CD4-positive, alpha-beta T cell treated with Interleukin-6 at 100 ng/mL for 8 hours (primary cell): ENCODE measurements at places on chromosomes 11 and 22.
A peak's percentile ranks its signal among the peaks of the same experiment; 100 is the strongest.

- DNase-seq = no peak
Measured at GRCh38 chr11:112266410-112266778, 5.7 kb upstream of the PLET1 start.

DNA sequence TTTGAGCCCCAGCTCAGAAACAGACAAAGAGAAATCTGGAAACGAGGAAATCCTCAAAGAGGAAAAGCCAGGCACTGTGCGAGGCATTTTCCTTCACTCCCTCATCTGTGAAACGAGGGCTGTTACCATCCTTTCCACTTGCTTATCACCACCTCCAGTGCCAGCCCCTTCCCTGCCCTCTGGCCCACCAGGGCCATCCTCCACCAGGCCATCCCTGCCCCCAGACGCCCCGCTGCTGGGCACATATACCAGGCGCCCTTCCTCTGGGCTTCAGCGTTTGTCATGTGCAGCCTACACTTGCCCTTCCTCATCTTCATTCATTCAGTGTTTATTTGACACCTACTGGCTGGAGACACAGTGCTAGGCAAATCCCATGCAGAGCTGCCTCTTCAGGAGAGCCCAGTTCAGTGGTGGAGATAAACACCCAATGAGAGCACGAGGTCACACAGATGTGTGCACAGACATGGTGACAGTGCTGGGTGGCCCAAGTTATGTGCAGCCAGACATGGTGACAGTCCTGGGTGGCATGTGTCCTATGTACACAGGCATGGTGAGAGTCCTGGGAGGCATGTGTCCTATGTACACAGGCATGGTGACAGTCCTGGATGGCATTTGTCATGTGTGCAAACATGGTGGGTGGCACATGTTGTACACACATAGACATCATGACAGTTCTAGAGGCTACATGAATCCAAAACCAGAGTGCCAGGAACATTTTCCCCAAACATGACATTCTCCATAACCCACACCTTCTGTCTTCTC, 9.7 kb downstream of the SPTBN2 start:
- DNase-seq = no peak

- no peak for DNase-seq
Measured at GRCh38 chr11:35404388-35404775, 15.0 kb downstream of the SLC1A2 start.

- DNase-seq = no peak
Measured at GRCh38 chr11:67179892-67180490, 60.9 kb downstream of the KDM2A start.

GRCh38 chr11:125637840-125638239, 12.9 kb downstream of the CHEK1 start:
- no peak for DNase-seq

DNA sequence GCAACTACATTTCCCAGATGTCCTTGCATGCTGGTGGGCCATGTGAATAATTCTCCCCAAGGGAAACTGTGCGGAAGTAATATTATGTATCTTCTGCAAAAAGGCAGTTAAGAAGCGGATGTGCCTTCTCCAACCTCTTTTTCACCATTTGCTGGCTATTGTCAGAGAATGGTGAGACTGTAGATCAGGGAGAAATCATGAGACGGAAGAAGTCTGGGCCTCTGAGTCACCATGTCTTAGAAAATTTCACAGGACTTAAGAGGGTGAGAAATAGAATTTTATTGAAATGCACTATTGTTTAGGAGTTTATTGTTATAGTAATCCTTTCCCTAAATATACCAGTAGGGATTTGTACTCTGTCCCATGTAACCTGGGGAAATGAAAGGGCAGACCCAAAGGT, 298.7 kb upstream of the ZC3H12C start:
- DNase-seq = no peak

GRCh38 chr22:27919942-27920755, 1.1 kb upstream of the PITPNB start:
- no peak for DNase-seq

DNA sequence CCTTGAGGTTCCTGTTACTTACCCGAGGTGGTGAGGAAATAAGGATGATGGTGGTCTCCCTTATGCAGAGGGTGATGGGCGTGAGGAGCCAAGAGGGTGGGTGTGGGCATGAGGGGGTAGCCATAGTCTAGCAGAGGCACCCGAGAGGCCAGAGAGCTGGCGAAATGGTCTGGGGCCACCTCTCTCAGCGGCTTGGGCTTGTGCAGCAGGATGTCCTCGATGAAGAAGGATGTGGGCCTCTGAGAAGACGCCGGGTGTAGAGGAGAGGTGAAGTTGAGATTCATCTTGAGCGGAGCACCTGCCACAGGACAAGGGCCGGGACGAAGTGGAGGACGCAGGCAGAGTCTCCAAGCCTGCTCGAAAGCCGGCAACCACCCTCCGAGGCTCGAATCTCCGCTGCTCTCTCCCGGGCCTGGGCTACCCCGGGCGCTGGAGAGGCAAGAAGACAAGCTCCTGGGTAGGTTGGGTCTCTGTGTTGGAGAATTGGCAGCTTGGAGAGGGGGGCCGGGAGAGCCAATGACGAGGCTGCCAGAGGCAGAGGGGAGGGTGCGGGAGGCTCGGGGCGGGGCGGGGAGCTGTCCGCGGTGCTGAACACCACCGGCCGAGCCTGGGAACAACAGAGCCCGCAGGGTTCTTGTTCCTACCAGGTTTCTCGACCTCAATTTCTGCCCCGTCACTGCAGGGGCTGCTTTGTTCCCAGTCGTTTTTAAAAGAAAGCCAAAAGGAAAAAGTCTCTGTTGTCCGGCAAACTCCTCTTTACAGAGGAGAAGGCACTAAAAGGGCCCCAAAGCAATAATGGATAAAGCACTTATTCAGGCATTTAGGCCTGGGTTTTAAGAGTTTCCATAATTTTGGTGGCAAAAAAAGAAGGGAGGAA, at the start of gene BSX:
TSS of gene BSX (minus strand) at position 447 of the 877 bp plus-strand sequence. CDS start at position 284, 163 bp downstream.
- peak; percentile 4 for DNase-seq

DNA sequence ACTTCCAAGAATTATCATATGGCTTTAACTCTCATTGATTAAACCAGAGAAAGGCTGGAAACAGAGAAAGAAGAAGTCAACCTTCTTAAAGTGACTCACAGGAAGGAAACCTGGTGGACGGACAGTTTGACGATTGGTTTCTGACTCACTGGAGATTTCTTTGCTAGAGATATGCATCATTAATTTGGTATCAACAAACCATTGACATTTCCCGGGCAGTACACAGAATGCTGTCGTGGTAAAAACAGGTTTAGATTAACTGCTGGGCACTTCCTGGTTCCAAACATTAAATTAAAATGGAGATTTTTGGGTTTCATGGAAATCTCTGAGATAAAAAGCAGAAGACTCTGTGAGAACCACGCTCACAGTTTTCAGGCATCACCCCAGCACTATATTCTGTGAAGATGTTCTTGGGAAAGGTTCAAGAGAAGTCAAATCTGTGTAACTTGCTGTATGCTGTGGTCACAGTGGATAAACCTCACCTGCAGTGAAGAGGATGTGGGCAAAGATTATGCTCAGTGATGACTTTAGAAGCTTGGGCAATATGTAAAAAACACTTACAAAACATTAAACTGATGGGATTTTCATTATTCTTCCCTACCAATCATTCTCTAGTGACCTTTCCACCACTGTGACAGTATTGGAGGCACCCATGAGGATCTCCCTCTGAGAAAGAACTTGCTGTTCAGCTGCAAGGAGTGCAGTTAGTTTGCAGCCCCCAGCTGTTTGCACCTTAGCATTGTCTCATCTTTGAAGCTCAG, 61.1 kb upstream of the CD44 start:
- DNase-seq = peak; percentile 77

DNA sequence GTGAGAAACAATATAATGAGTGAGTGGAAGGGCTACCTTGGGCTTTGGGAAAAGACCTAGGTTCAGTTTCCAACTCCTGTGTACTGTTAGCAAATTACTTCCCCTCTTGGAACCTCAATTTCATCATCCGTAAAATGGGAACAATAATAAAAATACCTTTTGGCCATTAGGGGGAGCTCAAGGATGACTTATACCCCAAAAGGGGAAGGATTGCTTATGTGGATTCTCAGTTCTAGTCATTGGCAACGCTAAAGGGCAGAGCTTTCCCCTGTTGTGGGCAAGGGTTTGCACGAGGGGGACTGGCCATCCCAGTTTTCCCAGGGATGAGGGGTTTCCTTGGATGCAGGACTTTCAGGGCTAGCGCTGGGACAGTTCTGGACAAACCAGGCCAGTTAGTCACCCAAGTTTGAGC, 3.1 kb upstream of the COMMD9 start:
- peak; percentile 44 for DNase-seq

DNA sequence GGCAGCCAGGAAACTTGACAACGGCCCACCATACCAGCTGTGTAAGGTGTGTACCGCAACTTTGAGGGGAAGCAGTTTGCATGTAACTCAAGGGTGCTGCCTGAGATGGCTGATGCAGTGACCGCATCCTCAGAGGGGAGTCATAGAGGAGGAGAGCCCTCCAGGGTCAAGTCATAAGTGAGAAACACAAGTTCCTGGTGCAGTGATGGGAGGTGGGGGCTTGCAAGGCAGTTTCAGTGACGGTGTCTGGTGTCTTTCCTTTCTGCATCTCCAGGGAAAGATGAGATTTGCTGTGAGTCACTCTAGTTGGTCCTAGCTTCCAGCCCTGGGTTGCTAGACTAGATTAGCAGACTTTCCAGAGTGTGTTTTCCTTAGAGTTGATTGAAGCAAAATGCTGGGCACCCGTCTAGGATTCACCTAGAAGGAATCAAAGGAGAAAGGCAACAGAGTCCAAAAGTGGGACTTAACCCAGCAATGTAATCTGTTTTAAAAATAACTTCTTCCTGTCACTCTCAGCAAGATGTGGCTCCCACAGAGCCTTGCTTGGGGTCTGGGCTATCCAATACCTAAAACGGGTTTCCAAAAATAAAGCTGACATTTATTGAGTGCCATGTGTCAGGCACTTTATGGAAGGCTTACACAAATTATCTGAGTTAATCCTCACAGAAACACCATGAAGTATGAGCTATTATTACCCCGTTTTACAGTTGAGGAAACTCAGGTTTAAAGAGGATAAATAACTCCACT, 265.4 kb upstream of the PLET1 start:
- no peak for DNase-seq

- no peak for DNase-seq
Measured at GRCh38 chr22:23537416-23537815, 42.7 kb downstream of the IGLL1 start.

- DNase-seq = peak; percentile 77
Measured at GRCh38 chr11:64844330-64845128, at the start of gene CDC42BPG. Gene CDC42BPG (minus strand): TSS chr11:64844653. CDS start chr11:64844569, 84 bp downstream.

DNA sequence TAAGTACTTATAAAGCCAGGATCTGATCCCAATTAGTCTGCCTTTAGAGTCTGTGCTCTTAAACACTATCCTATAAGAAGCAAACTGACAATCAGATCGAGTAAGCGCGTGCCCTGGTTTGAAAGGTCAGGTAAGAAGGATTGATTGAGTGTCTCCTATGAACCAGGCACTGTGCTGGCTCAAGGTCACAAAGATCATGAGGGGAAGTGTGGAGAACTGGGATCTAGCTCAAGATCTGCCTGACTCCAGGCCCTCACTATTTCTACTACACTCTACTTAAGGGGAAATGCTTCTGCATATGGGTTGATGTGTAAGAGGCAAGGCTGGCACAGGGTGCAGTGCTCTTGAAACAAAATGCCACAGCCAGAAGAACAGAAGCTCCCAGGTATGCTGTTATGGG, 77.0 kb downstream of the ME3 start:
- no peak for DNase-seq

DNA sequence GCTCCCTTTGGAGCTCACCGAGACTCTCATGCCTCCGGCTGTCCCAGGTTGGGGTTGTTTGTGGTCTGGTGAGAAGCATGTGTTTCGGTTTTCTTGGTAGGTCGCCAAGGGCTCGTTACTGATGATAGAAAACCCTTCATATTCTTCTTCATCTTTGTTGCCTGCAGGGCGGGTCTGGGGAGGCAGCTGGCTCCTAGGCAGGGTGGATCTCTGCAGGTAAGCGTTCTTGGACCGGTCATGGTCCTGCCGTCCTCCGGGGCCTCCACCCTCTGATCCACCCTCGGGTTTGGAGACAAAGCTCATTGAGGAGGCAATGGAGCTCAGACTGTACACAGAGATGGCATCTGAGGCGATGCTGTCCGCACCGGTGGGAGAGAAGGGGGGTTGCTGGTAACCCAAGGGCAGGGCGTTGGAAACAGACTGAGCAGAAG, 64.3 kb upstream of the PITPNB start:
- no peak for DNase-seq

DNA sequence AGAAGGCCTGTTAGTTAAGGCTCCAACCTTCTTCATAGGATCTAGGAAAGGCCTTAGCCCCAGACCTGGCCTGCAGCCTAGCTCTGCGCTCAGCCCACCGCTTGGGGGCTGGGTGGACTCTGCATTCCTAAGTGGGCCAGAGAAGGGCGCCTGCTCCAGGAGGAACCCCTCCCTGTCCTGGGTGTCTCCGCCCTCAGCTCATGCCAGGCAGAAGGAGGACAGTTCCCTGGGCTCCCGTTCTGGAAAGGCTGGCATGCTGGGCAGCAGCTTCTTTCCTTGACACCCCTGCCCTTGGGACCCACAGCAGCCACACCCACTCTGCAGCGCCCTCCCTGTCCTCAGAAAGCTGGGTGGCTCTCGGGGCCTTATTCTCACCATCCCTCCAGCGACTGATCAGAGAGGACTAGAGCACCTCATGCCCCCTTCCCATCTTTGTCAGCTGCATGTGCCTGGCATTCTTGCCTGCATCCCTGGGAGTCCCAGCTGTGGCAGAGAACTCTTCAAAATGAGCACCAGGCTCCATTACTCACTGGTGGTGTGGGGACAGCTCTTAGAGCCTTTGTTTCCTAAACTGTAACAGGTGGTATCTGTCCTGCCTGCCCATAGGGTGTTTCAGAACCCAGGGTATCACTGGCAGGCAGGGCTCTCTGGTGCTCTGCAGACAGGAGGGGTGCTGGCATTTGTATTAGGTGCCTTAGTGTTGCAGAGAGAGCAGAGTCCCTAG, 20.3 kb upstream of the MYRF start:
- no peak for DNase-seq

DNA sequence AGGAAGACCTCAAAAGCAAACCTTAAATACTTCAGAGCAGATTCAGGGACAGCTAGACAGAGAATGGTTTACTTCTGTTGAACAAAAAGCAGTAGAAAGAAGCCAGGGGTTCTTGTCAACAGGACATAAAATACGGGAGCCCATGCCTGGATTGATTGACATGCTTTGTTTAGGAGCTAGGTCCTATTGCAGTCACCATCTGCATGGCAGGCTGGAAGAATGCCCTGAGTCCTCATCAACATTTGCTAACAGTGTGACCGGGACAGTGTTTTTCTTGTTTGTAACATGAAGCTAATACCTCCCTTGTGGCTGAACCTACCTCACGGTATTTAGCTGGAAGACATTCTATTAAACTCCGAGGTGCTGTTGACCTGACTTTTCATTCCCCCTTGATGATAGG, 225.4 kb downstream of the NTM start:
- DNase-seq = no peak

GRCh38 chr11:65445604-65446445, 23.2 kb downstream of the NEAT1 start:
- no peak for DNase-seq

DNA sequence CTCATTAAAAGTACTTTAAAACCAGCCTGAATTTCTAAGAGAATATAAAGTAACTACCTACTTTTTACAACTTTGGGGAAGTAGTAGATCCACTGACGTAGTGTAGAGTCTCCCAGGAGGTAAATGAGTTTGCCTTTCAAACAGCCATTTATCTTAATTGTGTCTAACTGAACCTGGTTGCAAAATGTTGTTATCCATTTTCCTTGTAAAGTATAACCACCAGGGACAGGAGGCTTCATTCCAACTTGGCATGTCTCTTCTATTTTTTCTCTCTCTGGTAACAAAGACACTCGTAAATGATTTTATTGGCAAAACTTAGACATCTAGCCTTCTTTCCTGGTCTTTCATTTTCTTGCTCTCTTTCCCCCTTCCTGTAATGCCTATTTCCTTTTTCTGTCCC, 36.9 kb downstream of the NXPE1 start:
- DNase-seq = no peak
